ENCODE measurements at places on chromosomes 12 and 14.

DNA sequence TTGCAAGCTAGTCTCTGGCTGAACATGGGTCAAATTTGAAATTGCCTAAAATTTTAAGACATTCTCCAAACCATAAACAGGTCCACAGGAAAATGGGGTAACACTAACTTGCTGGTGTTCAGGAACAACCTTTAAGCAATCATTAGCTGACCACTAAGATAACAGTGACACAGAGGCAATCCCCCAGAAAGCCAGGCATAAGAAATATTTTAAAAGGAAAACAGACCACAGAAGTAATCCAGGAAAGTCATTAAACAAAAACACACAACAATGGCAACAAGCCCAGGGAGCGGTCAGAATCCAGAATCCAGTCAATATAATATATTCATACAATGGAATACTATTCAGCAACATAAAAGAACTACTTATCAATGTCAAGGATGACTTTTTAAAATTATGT lies 59.1 kb downstream of the LRP6 start:
- DNase-seq, result no peak

DNA sequence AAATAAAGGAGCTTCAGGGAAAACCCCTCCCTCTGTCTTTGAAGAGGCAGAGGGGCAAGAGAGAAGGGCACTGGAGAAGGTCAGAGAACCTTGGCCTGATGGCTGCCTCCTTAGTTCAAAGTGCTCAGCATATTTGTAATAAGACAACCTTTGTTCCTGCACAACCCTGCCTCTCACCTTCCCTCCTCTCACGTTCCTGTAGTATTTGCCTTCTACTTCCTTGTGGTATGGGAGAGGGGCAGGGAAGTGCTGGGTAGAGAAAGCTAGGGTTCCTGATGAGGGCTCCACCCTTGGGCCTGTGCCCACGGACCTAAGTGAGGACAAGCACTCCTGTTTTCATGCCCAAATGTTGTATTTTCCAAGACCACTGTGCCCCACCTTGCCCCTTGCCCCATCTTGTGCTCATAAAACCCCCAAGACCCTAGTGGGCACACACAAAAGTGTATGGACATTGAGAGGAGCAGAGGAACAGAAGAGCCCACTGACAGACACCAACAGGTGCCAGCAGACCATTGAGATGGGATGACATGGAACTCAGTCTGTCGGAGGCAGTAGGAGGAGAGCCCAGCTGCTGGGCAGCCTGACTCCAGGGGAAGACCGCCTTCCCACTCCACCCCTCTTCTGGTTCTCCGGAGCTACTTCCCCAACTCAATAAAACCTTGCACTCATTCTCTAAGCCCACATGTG lies 261.5 kb upstream of the CCDC196 start:
- no peak for DNase-seq

DNA sequence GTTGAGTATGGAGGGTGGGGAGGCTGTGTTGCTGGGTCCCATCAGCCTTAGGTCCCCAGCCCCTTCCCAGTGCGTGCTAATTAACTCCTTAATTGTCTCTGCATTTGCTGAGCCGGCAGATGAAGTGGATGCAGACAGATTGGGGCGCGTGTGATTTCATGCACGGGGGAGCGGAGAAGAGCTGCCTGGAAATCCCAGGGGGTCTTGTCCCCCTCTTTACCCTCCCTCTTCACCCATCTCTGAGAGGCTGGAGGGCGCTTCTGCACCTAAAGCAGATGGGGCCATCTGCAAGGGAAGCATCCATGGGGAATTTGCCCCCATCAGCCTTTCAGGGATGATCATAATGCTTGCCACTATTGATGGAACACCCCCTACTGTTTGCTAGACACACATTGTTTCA lies 4.4 kb upstream of the ASIC1 start:
- no peak for DNase-seq

- no peak for DNase-seq
Measured at GRCh38 chr12:34264110-34264509, 241.8 kb downstream of the ALG10 start.

GRCh38 chr12:78040111-78040510 lies 209.4 kb downstream of the NAV3 start:
- DNase-seq, result no peak

- DNase-seq, result no peak
Measured at GRCh38 chr12:4148418-4149056, 125.0 kb upstream of the CCND2 start.

GRCh38 chr14:21631084-21631483 lies 3.7 kb downstream of the OR10G2 start:
- no peak for DNase-seq

DNA sequence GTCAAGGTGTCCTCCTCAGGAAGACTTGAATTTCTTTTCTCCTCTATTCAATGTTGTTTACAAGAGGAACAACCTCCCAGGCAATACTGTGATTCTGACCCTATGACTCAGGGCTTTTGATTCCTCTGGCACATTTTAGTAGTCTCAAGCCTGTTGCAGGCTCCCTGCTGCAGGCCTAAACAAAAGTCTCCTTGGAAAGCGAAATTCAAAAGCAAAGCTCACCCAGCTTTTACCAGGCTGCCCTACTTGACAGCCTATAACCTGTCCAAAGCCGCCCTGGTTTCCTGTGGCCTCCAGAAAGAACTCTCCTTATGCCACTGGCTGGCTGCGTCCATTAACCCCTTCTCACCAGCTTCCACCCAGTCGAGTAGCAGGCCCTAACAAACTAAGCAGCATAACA lies 11.6 kb downstream of the FGD6 start:
- DNase-seq, result no peak

DNA sequence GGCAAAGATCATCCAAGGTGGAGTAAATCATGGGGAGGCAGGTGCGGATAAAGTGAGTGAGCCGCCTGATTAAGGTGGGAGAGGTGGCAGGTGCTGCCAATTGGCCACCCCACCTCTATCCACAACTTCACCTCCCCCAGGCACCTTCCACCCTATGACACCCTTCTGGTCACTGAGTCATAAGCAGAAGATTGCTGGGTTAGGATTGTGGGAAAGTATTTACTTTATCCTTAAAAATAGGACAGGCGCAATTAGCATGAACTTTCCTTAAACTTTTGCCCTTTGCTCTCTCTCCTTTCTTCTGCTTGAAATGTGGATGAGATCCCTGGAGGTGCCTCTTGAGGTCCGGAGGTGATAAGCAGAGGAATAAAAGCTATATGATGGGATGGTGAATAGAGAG lies 14.9 kb upstream of the BMP4 start:
- DNase-seq, result no peak

DNA sequence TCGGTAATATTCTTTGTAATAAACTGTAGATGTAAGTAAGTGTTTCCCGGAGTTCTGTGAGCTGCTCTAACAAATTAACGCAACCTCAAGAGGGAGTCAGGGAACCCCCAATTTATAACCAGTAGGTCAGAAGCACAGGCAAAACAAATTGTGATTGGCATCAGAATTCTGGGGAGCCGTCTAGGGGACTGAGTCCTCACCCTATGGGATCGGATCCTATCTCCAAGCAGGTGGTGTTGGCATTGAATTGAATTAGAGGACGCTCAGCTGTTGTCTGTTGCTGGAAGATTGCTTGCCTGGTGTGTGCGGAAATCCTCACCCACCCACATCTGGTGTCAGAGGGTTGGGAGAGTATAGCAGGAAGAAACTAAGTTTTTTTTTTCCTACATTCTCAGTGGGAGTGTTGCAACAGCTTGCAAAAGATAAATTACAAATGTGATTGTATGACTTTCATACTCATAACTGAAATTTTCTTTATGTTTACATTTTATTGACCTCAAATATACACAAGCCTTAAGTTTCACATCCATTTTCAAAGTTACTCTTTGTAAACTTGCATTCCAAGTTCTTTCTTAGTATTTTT lies 5.5 kb downstream of the TMEM52B start:
- DNase-seq, result no peak

DNA sequence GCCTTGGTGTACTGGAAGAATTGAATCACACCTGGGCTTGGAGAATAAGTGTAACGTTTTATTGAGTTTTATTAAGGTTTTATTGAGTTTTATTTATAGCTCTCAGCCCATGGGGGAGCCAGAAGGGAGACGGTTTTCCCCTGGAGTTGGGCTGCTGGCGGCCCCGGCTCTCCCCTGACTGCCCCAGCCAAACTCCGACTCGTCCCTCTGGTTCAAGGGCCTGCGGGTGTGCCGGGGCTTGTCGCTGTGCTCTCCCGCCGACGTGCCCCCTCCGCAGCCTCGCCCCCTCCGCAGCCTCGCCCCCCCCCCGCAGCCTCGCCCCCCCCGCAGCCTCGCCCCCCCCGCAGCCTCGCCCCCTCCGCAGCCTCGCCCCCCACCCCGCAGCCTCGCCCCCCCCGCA lies 326.1 kb upstream of the RTL1 start:
- DNase-seq, result no peak

DNA sequence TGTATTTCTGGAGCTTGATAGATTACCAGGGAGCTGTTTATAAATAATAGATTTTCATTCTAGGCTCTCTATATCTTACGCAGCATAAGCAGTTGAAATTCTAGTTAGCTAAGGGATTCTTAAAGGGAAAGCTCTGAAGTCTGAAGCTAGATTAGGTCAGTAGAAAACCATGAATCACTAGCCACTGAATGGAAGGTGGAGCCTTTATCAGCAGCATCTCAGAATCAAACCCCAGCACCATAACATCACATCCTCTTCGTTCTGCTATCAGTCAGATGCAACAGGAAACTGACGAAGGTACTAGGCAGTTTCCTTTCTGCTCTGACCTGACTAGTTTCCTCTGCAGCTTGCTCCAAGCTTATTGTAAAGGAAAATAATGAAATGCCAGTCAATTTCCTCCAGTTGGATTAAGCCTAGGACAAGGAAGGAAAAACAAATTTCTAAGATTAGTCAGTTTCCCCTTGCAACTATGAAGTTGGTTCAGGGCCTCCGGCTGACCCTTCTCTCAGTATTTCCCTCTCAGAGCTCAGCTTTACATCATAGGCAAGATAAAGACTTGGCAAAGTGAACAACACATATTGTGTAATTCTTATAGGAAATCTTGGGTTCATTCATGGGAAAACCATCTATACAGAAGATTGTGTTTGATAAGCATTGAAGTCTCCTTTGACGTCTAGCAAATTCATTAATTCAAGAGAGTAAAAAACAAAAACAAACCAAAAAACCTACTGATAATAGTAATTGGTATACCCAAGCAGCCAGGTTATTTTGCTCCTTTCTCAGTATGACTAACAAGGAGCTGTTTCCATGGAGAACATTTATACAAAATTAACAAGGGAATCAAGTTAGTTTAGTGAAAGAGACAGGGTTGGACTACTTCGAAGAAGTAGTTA lies 43.4 kb upstream of the CFAP54 start:
- DNase-seq, result no peak

GRCh38 chr12:25119020-25119419 lies 75.9 kb downstream of the DNAI7 start:
- no peak for DNase-seq

GRCh38 chr14:68479247-68479646 lies 313.6 kb downstream of the ZFP36L1 start:
- DNase-seq, result no peak

DNA sequence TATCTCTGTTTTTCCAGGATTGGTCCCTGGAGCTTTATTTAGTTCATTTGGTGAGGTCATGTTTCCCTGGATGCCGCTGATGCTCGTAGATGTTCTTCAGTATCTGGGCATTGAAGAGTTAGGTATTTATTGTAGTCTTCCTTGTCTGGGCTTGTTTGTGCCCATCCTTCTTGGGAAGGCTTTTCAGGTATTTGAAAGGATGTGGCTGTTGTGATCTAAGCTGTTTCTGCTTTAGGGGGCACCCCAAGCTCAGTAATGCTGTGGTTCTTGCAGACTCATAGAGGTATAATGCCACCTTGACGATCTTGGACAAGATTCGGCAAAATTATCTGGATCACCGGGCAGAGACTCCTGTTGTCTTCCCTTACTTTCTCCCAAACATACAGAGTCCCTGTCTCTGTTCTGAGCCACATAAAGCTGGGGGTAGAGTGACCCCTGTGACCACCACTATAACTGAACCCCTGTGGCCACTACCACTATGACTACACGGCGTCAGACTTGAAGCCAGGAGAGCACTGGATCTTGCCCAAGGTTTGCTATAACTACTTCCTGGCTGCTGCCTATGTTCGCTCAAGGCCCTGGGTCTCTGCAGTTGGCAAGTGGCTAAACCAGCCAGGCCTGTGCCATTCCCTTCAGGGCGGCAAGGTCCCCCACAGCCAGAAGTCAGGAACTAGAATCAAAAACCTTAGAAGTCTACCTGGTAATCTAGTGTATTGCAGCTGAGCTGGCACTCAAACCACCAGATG lies 40.9 kb downstream of the FGD4 start:
- no peak for DNase-seq

GRCh38 chr12:19234981-19235871 lies 105.7 kb downstream of the PLEKHA5 start:
- no peak for DNase-seq

DNA sequence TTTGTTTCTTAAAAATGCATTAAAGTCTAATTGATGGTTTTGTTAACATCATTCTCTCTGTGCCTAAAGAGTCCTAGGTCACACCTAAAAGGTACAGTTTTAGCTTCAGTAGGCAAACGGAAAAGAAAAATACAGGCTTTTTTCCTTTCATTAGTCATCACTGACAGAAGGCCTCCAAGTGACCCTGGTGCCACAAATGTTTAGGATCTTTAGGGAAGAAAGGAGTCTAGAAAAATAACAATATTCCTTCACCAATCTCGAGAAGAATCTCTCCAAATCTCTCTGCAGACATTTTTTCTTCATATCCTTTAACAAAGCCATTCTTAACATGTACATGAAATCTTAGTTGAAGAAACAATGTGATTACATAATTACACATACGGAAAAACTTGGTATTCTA lies 2.0 kb downstream of the DENND5B start:
- no peak for DNase-seq

DNA sequence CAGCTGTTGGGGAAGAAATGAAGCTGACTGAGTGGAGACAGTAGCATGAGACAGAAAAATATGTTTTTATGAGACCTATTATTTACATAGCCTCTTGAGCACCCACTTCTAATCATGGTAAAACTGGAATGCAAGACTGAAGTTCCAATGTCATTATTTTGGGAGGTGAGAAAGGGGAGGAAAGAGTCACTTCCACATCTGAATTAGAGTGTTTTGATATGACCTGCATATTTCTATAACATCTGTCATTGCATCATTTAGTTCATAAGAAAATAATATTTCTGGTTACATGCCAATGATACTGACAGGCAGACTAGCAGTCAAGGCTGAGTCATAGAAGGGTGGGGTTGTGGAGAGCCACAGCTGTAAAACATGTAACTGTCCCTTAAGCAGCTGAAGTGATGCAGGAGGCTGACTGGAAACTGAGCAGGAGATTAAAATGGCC lies 26.7 kb downstream of the NTN4 start:
- DNase-seq, result no peak

GRCh38 chr12:2638273-2639019 lies 156.3 kb upstream of the FKBP4 start:
- no peak for DNase-seq
